DMS153 (cell line): ENCODE measurements at places on chromosomes 11 and 22.
A peak's percentile ranks its signal among the peaks of the same experiment; 100 is the strongest.

DNA sequence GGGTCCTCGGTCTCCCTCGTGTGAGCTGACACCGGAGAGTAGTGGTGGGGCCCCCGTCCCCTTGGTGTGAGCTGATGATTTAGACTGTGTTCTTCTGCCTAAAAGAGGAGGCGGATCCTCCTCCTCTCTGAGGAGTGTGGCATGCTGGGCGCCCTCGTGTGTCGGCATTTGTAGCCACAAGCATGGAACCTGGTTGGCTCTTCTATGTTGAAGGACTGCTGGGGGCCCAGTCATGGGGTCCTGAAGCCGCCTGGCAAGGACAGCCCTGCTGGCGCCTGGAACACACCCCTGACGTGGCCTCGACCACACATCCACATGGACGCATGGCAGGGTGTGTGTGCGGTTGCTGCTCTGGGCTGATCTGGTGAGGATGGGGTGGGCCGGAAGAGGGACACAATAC, 50.2 kb downstream of the AP2A2 start:
- DNase-seq: no peak

GRCh38 chr22:24115247-24116207, 65.8 kb upstream of the SUSD2 start:
- DNase-seq: no peak

- DNase-seq: no peak
These were observed 194.5 kb downstream of the ADAMTS15 start for GRCh38 chr11:130642994-130643393.

GRCh38 chr11:64760759-64761420, 1.1 kb upstream of the PYGM start:
- no peak for DNase-seq

DNA sequence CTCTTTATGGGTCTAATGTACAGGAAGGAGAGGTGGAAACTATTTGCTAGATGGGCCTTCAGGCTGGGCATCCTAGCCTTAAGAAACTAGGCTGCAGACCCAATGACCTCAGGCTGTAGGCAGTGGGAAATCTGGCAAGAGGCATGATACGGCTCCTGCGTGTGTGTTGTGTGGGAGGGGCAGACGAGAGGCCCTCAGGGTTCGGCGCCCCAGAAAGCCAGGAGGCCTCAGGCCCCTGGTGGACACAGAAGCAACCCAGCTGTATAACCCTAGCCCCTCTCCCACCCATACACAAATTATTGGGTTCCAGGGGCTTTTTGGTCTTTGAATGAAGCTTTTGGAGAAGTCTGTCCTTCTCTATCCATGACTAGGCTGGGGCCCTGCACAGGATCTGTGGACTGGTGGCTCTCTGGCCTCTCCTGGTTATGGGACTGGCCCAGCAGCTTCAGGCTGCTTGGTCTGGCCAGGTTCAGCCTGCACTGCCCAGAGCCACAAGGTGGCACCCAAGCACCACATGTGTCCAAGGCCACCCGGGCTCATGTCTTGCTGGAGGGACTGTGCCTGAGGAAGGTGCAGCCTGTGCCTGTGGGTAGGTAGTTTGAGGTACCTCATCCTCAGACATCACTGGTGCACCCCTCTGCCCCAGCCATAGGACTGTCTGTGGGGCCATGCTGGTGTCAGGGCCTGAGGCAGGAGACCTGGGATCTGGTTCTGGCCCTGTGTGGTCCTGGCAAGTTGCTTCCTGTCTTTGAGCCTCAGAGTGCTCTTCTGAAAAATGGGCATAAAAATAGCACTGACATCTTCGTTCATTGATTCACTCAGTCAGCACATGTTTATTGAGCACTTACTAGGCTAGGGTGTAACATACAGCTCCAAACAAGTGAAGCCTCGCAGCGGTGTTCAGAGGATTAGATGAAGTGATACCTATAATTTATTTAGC, 87.5 kb downstream of the RRM1 start:
- DNase-seq: peak; percentile 32

DNA sequence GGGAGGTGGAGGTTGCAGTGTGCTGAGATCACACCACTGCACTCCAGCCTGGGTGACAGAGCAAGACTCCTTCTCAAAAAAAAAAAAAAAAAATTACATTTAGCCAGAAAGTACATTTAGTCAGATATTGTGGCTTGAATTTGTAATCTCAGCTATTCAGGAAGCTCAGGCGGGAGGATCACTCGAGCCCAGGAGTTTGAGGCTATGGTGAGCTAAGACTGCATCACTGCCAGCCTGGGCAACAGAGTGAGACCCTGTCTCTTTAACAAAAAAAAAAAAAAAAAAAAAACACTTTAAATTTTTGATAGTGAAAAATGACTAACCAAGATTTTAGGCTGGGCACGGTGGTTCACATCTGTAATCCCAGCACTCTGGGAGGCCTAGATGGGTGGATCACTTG, 27.3 kb downstream of the MRTFA start:
- DNase-seq: no peak
